ENCODE measurements at places on chromosomes 16 and 17.
A peak's percentile ranks its signal among the peaks of the same experiment; 100 is the strongest.

GRCh38 chr16:74606521-74607309 lies at the start of gene GLG1:
TSS of gene GLG1 (minus strand) at chr16:74607114. CDS start at chr16:74607094, 20 bp downstream.
- DNase-seq: peak; percentile 88

DNA sequence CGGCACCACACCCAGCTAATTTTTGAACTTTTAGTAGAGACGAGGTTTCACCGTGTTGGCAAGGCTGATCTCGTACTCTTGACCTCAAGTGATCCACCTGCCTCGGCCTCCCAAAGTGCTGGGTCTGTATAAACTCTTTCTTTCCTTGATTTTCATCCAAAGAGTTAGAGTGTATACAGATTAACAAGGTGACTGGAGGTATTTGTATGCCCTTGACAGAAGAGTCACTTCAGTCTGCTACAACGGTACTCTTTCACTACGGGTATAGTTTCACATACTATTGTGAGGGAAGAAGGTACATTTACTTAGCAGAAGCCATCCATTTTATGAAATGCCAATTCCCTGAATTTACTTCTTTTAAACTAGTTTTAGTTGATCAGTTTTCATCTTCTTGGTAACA lies 32.5 kb downstream of the PPM1E start:
- DNase-seq: no peak

DNA sequence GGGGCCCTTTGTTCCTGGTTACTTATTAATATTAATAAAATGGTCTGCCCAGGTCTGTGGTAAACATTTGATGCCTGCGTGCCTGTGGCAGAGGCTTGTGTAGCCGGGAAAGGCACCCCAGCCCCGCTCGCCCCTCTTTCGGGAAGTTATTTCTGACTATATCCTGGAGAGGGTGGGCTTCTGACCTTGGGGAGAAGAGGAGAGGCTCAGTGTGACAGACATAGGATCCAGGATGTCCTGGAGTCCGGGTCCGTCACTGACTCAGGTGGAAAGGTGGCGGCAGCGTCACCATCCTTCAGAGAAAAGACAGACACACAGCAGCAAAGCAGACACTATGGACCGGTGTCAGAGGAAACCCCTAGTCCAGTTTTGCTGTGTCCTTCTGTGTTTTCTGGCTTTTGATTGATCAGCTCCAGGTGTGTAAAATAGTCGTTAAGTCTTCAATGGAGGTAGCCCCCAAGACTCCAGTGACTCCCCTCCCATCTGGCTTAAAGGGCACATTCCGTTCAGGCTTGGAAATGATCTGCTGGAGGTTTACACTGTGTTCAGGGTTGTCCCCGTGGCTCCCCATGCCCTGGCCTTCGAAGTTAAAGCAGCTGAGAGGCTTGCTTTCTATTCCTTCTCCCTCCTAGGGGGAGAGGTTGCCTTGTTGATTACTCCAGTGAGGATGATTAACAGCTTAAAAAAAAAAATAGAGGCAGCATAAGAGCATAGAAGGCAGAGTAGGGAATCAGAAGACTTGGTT lies 81.6 kb downstream of the CCDC182 start:
- DNase-seq: no peak

- no peak for DNase-seq
These were observed 13.2 kb upstream of the CLEC18C start for GRCh38 chr16:70160388-70160787.

- DNase-seq: no peak
These were observed 732 bp downstream of the CBLN1 start for GRCh38 chr16:49280841-49281371.

DNA sequence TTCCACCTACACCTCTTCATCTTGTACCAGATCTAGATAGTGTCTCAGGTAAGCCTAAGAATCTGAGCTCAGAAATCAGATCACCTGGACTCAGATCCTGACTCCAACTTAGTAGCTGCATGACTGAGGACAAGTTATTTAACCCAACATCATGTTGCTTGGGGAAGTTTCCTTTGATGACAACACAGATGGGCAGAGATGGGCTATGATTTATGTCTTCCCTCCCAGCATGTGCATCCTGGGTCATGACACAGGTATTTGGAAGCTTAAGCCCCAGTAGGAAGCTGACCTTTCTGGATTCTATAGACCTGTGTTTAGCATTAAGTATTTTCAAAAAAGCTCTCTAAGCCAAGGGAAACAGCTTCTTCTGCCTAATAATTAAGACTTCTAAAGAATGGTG lies 12.4 kb upstream of the HEATR6 start:
- DNase-seq: no peak

GRCh38 chr17:15012351-15012980 lies 252.7 kb downstream of the PMP22 start:
- DNase-seq: no peak

GRCh38 chr16:64933885-64934284 lies 188.0 kb downstream of the CDH11 start:
- no peak for DNase-seq

DNA sequence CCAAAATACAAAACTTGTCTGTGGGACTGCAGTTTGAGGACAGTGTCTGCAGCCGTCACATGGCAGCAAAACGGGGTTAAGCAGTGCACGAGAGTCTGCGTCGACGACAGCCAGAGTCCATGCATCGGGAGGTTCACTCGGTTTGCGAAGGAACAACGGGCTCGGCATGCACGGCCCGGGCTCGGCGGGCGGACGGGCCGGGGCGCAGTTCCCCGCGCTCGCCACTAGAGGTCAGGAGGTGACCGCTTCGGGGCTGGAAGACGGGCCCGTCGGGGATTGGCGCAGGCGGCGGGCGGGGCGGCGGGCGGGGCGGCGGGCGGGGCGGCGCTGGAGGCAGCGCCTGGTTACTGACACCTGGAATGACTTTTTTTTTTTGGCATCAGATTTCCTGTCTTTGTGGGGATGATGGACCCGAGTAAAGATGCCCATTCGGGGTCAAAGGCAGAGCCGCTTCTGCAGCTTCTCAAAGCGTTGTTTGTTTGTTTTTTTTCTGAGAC lies 6.5 kb downstream of the SCGB1C2 start:
- peak; percentile 76 for DNase-seq

- no peak for DNase-seq
These were observed 3.6 kb upstream of the PCTP start for GRCh38 chr17:55747209-55747608.

DNA sequence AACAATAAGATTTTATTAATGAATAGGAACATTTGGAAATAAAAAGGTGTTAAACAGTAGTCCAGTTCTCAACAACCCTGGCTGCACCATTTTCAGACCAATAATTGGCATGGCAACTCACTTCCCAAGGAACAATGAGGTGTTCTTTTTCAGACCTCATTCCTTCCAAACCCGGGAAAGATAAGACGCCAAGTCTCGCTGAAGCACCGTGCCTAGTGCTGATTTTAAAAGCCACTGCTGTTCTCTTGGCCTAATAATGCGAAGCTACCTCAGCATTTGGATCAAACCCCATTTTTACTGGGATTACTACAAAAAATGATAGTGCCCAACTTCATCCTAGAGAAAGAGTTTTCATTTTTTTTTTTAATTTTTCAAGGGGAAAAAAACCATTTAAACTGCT lies 75.2 kb upstream of the NOL11 start:
- no peak for DNase-seq

- DNase-seq: no peak
These were observed 247.1 kb upstream of the MON1B start for GRCh38 chr16:76943921-76944320.

DNA sequence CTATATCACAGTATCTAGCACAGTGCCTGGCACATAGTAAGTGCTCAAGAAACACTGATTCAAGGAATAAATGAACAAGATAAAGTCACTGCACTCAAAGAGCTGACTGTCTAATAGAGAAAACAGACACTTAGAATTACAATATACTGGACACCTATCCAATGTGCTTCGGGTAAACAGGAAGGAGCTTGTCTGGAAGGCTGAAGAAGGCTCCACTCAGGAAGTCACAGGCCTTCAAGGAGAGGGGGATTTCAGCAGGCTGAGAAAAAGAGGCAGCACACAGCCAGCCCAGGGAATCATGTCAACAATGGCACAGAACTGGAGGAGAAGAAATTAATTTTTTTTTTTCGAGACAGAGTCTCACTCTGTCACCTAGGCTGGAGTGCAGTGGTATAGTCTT lies 9.7 kb upstream of the IL4R start:
- no peak for DNase-seq

GRCh38 chr17:78804777-78805176 lies 22.7 kb upstream of the CYTH1 start:
- DNase-seq: peak; percentile 39

DNA sequence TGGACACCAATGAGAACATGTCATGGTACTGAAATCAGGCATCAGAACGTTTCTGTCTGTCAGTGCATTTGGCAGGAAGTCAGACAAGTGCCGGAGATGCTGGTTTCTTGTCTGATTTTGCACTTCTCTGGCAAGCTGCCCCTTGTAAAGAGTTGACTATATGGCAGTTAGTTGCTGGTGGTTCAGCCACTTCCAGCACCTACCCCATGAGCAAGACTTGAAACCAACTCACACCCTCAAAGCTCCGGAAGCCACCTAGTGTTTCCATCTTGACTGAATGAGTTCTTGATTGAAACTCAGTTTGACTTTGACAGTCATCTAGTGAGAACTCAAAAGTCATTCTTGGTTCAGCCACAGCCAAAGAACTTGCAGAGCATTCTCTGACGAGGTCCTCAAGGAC lies 225.1 kb downstream of the SPECC1 start:
- DNase-seq: peak; percentile 53

DNA sequence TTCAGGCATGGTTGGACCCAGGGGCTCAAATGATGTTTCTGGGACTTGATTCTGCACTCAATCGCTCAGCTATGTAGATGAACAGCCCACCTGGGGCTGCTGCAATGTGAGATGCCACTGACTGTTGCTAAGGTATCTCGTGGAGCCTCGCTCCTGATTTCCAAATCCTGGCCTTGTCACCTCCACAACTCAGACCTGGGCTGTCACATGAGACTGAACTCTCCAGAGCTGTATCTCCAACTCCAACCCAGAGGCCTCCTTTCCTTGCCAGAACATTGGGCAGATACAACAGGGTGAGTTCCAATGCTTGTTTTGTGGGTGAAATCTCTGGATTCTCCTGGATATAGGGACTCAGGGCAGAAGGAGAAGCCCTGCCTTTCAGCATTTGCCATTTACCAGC lies 79.5 kb downstream of the GNAO1 start:
- DNase-seq: no peak

- no peak for DNase-seq
These were observed 37.1 kb downstream of the TRIM25 start for GRCh38 chr17:56876766-56877179.

Measured in central memory CD4-positive, alpha-beta T cell (primary cell).